ENCODE measurements at places on chromosomes 13 and 19. TPM values are rescaled to one million over a fixed set of nuclear protein-coding genes. Genes with fewer than 3 reads are reported as not detected.

GRCh38 chr19:5228932-5229777 is 111.5 kb downstream of the PTPRS start:
- DNase-seq = no peak

- no peak for DNase-seq
Observed at GRCh38 chr13:48827709-48828108, 148.0 kb upstream of the FNDC3A start.

- no peak for DNase-seq
Observed at GRCh38 chr19:31727536-31727935, 378.3 kb upstream of the TSHZ3 start.

GRCh38 chr13:44224450-44225149 is 149.0 kb upstream of the SERP2 start:
- no peak for DNase-seq

DNA sequence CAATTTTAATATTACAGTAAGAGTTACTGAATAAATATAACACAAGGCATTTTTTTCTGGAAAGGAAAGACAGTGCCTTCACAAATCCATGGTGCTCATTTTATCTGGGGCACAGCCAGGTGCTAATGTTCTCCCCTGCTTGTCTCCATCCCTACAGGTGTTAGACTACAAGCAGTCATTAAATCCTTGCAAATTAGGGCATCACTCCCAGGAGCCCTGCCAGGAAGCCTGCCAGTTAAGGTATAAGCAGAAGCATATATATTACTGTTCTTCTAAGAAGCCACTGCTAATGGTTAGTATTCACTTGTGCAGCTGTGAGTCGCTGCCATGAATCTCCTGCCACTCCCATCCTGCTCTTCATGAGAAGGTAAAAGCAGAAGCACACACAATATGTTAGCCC is 149.7 kb downstream of the OXGR1 start:
- DNase-seq = no peak

ZNF610 gene
- total RNA-seq = 1.8 TPM

PCSK4 gene
- total RNA-seq = 0.68 TPM

WDR87 gene
- not detected for total RNA-seq

PSG6 gene
- total RNA-seq = not detected

PGLYRP2 gene
- not detected for total RNA-seq

PDE4C gene
- total RNA-seq = 0.41 TPM
